ENCODE measurements at places on chromosomes 11 and 22. TPM values are rescaled to one million over a fixed set of nuclear protein-coding genes. Genes with fewer than 3 reads are reported as not detected.
A peak's percentile ranks its signal among the peaks of the same experiment; 100 is the strongest.

Gene OR56A1
- total RNA-seq: not detected

Gene WNT7B
- total RNA-seq: not detected

Gene PTPN5
- total RNA-seq: not detected

Gene KCNJ11
- 1.6 TPM for total RNA-seq

Gene PRODH
- total RNA-seq: 1.0 TPM

Gene PRDM11
- total RNA-seq: 1.3 TPM

Gene PELI3
- total RNA-seq: 15.3 TPM

Gene POU2AF2
- total RNA-seq: not detected

GRCh38 chr11:82823647-82824619, 76.3 kb downstream of the PRCP start:
- H3K27me3 ChIP-seq: no peaks in the 10 kb centered on the region
- H3K36me3 ChIP-seq: no peaks in the 10 kb centered on the region
- DNase-seq: no peak
- no peaks in the 10 kb centered on the region for H3K4me1 ChIP-seq
- no peak overlapping the region for H3K4me3 ChIP-seq
- no peak overlapping the region for H3K27ac ChIP-seq

- H3K4me3 ChIP-seq: no peak overlapping the region
- H3K27ac ChIP-seq: peak overlapping the region; percentile 26
- H3K4me1 ChIP-seq: peaks cover 35% of the 10 kb centered on the region
- H3K27me3 ChIP-seq: peaks cover 2% of the 10 kb centered on the region
Observed at GRCh38 chr11:46697303-46697702, 3.1 kb downstream of the ARHGAP1 start.

- no peaks in the 10 kb centered on the region for H3K4me1 ChIP-seq
- no peak overlapping the region for H3K27ac ChIP-seq
- H3K36me3 ChIP-seq: no peaks in the 10 kb centered on the region
- no peak for DNase-seq
- no peak overlapping the region for H3K4me3 ChIP-seq
Observed at GRCh38 chr11:57361926-57362325, 19.0 kb downstream of the PRG3 start.

- DNase-seq: no peak
- H3K4me1 ChIP-seq: no peaks in the 10 kb centered on the region
- no peaks in the 10 kb centered on the region for H3K27me3 ChIP-seq
- H3K4me3 ChIP-seq: no peak overlapping the region
- H3K36me3 ChIP-seq: no peaks in the 10 kb centered on the region
Observed at GRCh38 chr11:26073646-26074045, 258.3 kb upstream of the ANO3 start.

DNA sequence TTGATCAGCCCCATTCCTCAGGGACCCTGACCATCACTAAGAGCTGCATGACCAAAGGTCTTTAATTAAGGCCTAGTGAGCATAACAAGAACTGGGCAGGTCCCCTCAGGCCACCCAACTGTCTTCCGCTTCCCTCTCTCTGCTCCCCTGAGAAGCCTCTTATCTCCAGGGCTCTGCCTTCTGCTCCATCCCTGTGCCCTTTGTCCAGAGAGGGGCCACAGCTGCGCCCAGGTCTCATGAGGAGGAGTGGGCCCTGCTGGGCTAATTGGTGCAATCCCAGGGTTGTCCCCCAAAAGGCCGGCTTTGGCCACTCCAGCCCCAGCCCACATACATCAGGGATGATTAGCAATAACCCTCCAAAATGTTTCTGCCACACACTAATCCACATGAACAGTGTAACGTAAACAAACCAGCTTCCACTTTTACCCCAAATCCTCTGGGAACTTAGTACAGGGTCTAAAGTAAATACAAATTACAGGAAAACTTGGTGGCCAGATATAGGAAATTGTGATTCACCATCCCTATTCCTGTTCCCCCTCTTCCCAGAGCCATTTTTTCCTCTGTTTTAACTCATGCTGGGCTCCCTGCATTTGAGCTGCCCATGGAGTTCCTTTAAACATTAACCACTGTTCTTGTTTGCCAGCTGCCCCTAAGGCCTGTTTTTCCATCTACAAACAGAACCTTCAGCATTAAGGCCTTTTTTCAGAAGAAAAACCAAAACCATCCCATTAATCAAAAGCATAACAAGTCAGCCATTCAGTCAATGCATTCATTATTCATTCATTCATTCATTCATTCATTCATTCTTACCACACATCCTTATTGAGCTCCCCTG, 34.6 kb upstream of the CAVIN3 start:
- peaks cover 12% of the 10 kb centered on the region for H3K4me1 ChIP-seq
- no peak for DNase-seq
- H3K4me3 ChIP-seq: no peak overlapping the region
- no peaks in the 10 kb centered on the region for H3K27me3 ChIP-seq
- no peaks in the 10 kb centered on the region for H3K36me3 ChIP-seq
- no peak overlapping the region for H3K27ac ChIP-seq

DNA sequence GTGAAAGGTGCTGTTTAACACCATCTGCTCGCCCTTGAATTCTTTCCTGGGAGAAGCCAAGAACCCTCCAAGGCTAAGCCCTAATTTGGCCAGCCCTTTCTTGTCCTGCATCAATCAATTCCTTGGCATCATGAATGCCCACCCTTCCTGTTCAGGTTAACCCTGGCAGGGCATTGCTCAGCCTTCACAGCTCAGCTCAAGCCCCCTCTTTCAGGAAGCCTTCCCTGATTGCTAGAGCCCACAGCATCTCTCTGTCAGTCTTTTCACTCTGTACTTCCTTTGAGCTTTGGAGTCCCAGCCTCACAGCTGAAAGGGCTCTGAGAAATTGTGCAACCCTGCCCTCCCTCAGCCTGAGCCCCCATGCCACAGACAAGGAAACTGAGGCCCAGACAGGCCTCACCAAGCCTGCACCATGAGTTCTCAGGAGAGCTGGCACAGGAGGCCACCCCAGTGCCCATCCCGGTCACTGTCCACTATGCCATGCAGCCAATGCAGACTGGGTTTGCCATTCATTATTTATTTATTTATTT, 16.9 kb downstream of the RPL3 start:
- H3K4me3 ChIP-seq: no peak overlapping the region
- no peak for DNase-seq
- no peak overlapping the region for H3K27ac ChIP-seq

DNA sequence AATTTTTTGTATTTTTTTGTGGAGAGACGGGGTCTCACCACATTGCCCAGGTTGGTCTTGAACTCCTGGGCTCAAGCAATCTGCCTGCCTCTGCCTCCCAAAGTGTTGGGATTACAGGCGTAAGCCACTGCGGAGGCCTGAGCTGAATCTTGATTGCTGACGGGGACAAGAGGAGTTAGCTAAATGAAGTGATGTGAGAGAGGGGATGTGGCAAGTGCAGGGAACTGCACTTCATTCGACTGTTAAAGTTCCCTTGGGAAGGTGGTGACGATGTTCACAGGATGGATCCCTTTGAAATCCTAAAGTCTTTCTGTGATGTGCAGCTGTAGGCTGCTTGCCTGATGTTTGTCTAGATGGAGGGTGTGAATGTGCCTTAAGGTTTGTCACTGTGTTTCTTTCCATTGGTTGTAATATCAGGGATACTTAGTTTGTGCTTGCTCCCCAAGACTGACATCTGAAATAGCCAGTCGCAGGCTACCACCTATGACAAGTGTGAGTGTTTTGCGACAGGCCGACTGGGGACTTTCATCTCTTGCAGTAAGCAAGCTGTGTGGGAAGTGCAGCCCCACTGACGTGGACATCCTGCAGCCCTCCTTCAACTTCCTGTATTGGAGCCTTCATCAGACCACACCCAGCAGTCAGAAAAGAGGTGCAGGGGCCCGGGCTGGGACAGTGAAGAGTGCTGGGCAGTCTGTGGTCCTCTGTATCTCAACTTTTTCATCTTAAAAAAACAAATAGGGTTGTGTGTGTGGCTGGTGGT, 19.6 kb upstream of the CCDC134 start:
- peak overlapping the region; percentile 83 for H3K4me3 ChIP-seq
- peaks cover 2% of the 10 kb centered on the region for H3K27me3 ChIP-seq
- DNase-seq: peak; percentile 90
- peaks cover 7% of the 10 kb centered on the region for H3K36me3 ChIP-seq
- peaks cover 41% of the 10 kb centered on the region for H3K4me1 ChIP-seq

DNA sequence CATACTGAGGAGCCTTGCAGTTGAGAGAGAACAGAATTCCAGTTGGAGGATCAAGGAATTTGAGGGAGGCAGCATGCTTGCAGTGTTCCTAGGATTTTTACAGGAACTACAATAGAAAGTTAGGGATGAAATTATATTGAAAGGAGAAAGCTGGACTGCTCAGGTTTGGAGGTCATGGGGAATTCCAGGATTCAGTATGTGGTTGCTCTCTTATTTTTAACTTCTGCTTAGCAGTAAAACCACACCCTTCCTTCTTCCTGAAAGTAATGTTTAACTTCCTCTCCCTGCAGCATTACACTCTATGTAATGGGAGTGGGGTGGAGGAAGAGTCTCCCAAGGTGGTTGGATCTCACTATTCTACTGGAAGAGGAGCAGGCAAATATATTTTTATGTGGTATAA, 31.3 kb downstream of the CTNND1 start:
- peak overlapping the region; percentile 64 for H3K4me3 ChIP-seq
- peak overlapping the region; percentile 83 for H3K27ac ChIP-seq
- peaks cover 1% of the 10 kb centered on the region for H3K27me3 ChIP-seq
- peaks cover 42% of the 10 kb centered on the region for H3K4me1 ChIP-seq

DNA sequence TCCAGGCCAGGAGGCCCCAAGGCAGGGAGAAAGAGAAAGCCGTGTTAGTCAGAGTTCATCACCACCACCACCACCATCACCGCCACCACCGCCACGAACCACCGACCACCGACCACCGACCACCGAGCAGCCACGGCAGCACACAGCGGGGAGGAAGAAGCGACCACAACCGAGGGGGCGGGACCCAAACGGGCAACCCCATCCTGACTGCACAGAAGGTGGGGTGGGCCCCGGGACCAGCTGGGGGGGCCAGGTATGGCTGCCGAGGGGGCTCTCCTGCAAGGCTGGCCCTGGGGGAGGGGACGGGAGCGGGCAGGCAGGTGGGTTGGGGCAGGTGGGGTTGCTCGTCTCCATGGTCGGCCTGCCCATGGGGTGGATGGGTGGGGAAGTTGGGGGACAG, 34.2 kb downstream of the SYT7 start:
- H3K4me3 ChIP-seq: no peak overlapping the region
- no peak overlapping the region for H3K27ac ChIP-seq
- no peak for DNase-seq
- H3K36me3 ChIP-seq: no peaks in the 10 kb centered on the region

- H3K36me3 ChIP-seq: peaks cover 7% of the 10 kb centered on the region
- H3K4me1 ChIP-seq: peaks cover 33% of the 10 kb centered on the region
- no peak overlapping the region for H3K27ac ChIP-seq
Observed at GRCh38 chr11:34192481-34193401, 87.3 kb downstream of the NAT10 start.

DNA sequence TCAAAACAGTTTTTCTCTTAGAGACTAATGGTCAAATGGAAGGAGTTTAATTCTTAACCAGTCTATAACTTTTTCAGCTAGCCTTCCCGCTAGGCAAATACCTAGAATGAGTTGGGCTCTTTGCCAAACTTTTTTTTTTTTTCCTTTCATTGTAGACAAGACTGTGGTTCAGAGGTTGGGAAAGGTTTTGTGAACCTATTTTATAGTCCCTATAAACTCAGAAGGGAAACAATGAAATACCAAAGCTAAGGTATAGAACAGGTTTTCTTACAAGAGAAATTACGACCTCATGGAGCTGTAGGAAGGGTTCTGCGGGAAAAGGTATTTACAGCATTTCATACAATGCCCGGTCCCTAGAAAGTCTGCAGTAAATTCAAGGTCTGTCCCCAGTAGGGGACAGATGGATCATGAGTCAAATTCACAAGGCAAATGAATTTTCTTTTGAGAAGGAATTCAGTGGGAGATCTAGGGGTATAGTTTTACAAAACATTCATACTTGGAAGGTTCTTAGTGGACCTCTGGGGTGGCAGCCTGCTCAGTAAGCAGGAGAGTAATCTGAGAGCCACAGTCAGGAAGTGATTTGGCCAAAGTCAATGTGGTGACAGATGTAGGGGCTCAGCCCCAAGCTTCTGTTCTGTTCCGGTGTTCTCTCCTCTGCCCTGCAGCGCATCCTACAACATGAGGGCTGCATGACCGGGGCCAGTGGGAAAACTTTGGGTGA, 146.8 kb downstream of the DBX1 start:
- H3K4me3 ChIP-seq: no peak overlapping the region
- no peaks in the 10 kb centered on the region for H3K36me3 ChIP-seq
- H3K4me1 ChIP-seq: no peaks in the 10 kb centered on the region
- H3K27me3 ChIP-seq: peaks cover 4% of the 10 kb centered on the region
- no peak for DNase-seq

- peaks cover 27% of the 10 kb centered on the region for H3K4me1 ChIP-seq
- DNase-seq: peak; percentile 50
- peak overlapping the region; percentile 84 for H3K4me3 ChIP-seq
- no peak overlapping the region for H3K27ac ChIP-seq
Observed at GRCh38 chr22:46070803-46071450, 79.4 kb upstream of the PPARA start.

- H3K27me3 ChIP-seq: peaks cover 13% of the 10 kb centered on the region
- no peak overlapping the region for H3K4me3 ChIP-seq
- H3K27ac ChIP-seq: no peak overlapping the region
- no peaks in the 10 kb centered on the region for H3K36me3 ChIP-seq
Observed at GRCh38 chr11:117528097-117528721, 200.6 kb downstream of the CEP164 start.

DNA sequence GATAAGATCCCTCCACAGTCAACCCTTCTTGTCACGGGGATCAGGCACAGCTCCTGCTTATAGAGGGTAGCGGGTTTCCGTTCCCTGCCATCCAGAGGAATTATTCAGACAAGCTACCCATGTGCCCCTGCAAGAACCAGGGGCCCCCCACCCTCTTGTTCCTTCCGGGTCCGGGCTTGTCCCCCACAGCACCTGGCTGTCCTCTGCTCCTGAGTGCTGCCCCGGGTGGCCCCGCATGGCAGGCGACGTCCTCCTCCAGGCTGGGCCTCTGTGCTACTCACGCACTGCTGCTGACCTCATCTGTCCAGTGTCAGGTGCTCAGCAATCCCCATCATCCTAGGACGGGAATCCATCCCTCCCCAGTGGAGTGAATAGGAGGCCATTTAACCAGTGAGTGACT, 24.7 kb downstream of the CELSR1 start:
- no peak overlapping the region for H3K27ac ChIP-seq
- no peak overlapping the region for H3K4me3 ChIP-seq
- no peaks in the 10 kb centered on the region for H3K4me1 ChIP-seq
- no peaks in the 10 kb centered on the region for H3K36me3 ChIP-seq

GRCh38 chr11:66971488-66971887, 3.6 kb upstream of the C11orf86 start:
- H3K27me3 ChIP-seq: peaks cover 1% of the 10 kb centered on the region
- no peak overlapping the region for H3K27ac ChIP-seq

GRCh38 chr11:120115272-120116000, 22.5 kb downstream of the TRIM29 start:
- no peak overlapping the region for H3K27ac ChIP-seq
- H3K36me3 ChIP-seq: no peaks in the 10 kb centered on the region
- H3K4me1 ChIP-seq: no peaks in the 10 kb centered on the region
- H3K27me3 ChIP-seq: no peaks in the 10 kb centered on the region
- DNase-seq: no peak

- no peak for DNase-seq
- peaks cover 9% of the 10 kb centered on the region for H3K27me3 ChIP-seq
- no peaks in the 10 kb centered on the region for H3K36me3 ChIP-seq
- peak overlapping the region; percentile 87 for H3K4me3 ChIP-seq
Observed at GRCh38 chr11:95149651-95150364, 60.2 kb downstream of the ENDOD1 start.

Data from activated T-helper 1 cell treated with anti-CD3 and anti-CD28 coated beads, Interleukin-12 subunit alpha, Interleukin-12 subunit beta, Interleukin-2, Interleukin-4 antibody, amounts not matched to agents 30 ng/mL and 10 ng/mL and 1 ng/mL, durations not matched to agents 14 hours and 24 hours and 36 hours (primary cell).